ENCODE measurements at places on chromosomes 6 and 20.

- no peak for DNase-seq
Observed at GRCh38 chr20:22684763-22685443, 100.5 kb upstream of the FOXA2 start.

GRCh38 chr6:63730311-63730710 is 94.7 kb downstream of the PHF3 start:
- DNase-seq: no peak

- no peak for DNase-seq
Observed at GRCh38 chr20:48999890-49000870, 45.9 kb upstream of the CSE1L start.

GRCh38 chr6:74177506-74177905 is 481.5 kb downstream of the CD109 start:
- DNase-seq: no peak

- DNase-seq: no peak
Observed at GRCh38 chr6:1613688-1614447, 4.2 kb downstream of the FOXC1 start.

- DNase-seq: no peak
Observed at GRCh38 chr6:129638055-129638684, 71.8 kb downstream of the ARHGAP18 start.

Measured in upper lobe of right lung (tissue), 1 donor.